CD8-positive, alpha-beta memory T cell (primary cell): ENCODE measurements at places on chromosomes 7 and 10. TPM values are rescaled to one million over a fixed set of nuclear protein-coding genes. Genes with fewer than 3 reads are reported as not detected.

Gene PAX4
- total RNA-seq = not detected

Gene BICC1
- not detected for total RNA-seq

Gene CTAGE8
- 0.77 TPM for total RNA-seq

Gene ITPRID1
- not detected for total RNA-seq

Gene GBX1
- total RNA-seq = not detected

Gene C7orf57
- total RNA-seq = 0.92 TPM

Gene PILRA
- total RNA-seq = 0.84 TPM

Gene MYL10
- not detected for total RNA-seq

GRCh38 chr10:90126256-90126595 lies 424.8 kb downstream of the KIF20B start:
- no peak for DNase-seq

GRCh38 chr7:150401861-150402631 lies 22.9 kb downstream of the ZNF775 start:
- DNase-seq = no peak

GRCh38 chr7:30476459-30477145 lies 2.0 kb downstream of the NOD1 start:
- DNase-seq = no peak

DNA sequence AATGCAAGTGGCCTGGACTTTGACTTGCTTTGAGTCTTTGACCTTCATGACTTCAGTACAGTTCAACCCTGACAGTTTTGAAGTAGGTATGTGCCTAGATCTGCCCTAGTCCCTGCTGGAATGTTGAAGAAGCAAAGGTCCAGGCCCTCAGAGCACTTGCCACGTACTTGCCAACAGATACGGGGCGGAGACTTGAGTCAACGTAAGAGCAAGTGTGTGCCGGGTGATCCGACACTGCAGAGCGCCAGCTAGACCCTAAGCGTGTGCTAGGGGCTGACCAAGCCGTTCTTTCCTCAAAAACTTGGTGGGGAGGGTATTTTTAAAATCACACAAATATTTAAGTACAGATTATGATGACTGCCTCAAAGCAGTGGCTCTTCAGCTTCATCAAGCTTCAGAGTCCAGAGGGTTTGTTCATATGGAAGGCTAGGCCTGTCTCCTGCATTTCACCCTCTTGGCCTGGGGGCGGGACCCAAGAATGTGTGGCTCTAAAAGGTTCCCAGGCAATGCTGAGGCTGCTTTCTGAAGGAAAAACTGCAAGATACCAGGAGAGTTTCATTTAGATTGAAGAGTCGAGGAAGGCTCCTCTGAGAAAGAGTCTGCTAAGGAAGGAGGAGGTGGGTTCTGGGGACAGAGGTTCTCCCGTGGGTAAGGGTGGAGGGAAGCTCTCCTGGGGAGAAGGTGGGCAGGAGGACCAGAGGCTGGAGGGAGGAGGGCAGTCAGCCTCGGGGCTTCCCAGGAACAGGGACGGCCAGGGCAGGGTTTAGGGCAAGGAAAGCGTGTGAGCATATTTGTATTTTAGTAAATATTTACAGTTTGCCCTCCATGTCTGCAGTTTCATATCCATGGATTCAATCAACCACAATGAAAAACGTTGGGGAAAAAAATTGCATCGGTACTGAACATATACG lies 160.3 kb downstream of the EGFR start:
- DNase-seq = no peak

DNA sequence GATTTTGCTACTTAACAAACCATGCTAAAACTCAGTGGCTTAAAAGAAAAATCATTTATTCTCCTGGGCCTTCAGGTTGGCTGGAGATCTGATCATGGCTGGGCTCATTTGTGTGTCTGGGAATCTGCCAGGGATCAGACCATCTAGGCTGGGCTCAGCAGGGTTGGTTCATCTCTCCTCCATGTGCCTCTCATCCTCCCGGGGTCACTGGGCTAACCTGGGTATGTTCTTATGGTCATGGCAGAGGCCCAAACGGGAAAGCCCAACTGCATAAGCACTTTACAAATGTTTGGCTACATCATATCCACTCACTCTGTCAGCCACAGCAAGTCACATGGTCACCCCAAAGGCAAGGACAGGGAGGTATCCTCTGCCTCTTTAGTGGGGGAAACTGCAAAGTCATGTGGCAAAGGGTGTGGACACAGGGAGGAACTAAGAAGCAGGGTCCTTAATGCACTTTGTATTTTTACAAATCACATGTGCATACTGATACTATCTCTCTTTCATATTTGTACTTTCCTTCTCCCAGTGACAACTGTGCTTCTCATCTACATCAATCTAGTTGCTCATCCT lies 231.4 kb downstream of the BUB3 start:
- DNase-seq = no peak

DNA sequence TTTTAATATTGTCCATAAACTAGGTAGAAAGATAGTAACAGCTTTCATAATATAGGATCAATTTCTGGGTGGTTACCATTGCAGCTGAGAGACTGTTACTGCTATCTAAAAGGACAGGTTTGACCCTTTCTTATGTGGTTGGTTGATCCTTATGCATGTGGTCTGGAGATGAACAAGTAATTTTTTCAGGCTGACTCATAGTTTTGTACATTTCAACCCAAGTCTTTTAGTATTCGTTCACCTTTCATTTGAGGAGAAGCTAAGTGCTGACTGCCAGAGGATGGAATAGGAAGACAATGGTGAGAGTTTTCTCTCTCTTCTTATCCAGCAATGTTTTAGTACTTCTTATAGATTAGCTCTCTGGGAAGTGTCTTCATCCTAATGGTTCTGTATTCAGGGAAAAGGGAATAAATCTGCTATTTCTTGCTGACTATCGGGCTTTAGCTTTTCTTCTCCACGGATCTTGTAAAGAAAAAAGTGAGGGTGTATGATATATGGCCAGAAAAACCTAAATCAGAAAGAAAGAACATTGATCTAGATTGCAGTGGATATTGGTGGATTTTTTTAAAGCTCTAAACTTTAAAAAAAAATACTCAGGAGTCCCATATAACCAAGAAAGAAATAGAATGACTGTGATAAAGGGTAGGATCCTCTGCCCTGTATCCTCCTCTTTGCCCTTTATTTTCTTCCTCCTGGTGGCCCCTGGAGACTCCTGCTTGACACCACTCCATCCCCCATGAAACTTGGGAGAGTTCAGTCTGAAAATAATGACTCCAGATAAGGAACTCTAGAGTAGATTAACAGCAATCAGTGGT lies 88.0 kb downstream of the CPED1 start:
- no peak for DNase-seq

DNA sequence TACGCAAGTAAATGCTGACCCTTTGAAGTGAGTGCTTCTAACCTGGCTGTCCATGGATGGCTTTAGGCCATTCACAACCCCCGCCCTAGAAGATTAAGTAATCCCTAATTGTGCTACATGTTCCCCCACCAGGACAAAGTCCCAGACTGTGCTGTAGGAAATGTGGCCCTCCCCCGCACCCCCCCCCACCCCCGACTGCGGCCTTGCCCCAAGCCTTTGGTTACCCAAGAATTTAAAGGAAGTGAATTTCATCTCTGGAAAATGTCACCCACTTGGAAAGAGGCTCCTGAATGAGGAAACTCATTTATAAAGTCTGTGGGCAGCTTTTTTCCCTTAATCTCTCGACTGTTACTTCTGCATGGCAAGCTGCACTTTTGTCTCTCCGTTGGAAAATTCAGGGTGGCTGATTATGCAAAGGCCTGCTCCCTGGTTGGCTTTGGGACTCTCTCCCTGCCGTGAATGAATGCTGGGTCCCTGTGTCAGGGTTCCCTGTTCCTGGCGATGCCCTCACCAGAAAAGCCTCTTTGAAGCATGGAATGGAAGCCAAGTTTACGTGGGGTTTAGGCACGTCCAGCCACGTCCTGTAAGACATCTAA lies 31.4 kb upstream of the AQP1 start:
- DNase-seq = no peak

DNA sequence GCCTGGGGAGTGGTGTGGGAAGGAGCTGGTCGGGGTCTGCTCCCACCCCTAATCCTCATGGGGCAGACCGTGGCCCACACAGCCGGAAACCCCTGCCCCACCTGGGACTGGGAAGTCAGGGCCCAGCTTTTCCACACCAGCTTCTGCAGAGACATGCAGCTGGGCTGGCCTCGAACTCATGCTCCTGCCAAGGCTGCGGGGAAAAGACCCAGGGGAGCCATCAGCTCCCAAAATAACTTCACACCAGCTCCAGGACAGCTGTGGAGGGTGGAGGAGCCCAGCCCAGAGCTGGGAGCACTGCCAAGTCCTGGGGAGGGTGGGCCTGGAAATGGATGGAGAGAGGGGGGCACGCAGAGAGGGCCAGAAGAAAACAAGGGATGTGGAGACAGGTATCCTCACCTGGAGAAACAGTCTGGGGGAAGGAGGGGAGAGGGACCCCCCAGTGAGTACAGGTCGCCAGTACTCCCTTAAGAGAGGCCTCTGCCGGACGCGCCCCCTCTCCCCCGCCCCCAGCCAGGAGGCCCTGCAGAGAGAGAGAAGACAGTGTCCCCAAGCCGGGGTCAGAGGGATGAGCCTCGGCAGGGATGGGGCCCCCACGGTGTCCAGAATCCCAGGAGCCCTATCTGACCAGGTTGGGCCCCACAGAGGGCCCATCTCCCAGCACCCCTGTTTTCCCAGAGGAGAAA lies 11.5 kb upstream of the GRIFIN start:
- no peak for DNase-seq

- DNase-seq = no peak
These were observed 164.6 kb downstream of the PKD1L1 start for GRCh38 chr7:47783456-47784223.

DNA sequence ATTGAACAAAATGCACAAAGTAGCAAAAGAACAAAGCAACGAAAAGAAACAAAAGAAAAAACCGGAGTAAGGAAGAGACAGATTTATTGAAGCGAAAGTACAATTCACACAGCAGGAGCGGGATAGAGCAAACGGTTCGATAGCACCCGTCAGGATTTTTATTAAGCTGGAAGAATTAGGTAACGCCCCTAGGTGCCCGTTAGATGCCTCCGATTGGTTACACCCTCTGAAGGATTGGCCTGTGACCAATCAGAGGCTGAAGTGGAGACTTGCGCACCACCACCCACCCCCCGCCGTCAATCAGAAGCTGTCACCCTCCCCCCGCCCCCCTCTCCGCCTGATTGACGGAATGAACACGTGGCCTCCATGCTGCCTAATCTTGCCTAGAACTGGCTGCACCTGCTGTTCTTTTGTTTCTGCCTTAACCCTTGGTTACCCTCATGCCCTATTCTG lies 16.8 kb downstream of the OCM2 start:
- no peak for DNase-seq

DNA sequence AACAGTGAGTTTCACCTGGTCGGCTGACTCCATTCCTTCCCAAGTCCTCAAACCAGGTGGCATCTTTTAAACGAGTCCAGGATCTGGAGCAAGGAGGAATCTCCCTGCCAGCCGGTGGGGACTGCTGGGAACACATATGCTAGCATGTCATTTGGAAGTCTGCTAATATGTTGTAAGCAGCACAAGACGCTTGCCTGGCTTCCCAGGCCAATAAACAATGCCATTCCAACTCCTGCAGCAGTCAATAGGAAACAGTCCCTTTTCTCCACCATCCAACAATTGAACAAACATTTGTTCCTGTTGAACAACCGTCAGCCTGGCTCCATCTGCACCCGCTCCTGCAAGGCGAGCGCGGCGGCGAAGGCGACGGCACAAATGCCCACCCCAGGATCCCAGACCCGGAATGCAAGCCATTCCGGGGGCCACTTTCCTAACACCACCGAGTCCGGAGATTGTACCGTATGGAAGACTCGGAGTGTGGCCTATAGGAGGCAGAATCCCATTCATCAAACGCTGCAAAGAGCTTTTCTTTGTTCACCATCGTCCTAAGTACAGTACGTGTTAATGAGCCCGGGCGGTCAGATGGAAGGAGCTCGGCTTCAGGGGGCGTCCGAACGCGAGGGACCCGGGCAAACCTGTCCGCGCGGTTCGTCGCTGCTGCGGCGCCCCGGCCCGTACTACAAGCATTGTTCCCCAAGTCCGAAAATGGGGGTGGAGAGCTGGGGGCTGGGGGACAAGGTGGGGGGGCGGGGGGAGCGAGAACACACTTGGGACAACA lies 1.6 kb downstream of the FAM53B start:
- DNase-seq = no peak

- no peak for DNase-seq
These were observed 156.8 kb downstream of the FZD1 start for GRCh38 chr7:91421018-91421417.

DNA sequence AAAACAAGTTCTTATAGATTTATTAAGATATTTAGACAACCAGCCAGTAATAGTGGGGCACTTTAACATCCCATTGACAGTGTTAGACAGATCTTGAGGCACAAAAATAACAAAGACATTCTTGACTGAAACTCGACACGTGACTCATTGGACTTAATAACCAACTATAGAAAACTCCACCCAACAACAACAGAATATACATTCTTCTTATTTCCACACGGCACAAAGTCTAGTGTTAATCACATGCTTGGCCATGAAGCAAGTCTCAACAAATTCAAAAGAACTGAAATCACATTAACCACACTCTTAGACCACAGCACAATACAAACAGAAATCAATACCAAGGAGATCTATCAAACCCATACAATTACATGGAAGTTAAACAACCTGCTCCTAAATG lies 138.1 kb downstream of the ARL5B start:
- DNase-seq = no peak

DNA sequence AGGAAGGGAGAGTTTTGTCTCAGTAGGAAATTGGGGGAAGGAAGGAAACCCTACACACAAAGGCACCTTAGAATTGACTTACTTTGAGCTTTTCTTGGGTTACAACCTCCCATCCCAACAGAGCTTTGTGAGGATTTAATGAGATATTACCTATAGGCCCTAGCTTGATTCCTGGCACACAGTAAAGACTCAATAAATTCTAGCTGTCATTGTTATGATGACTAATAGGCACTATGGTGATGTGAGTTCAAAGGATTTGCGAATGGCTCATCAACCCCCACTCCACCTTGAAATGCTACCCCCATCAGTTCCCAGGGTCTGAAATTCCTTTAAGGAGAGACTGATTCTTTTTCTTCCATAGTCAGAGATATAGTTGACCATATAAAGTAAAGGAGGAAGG lies 67.9 kb upstream of the SMNDC1 start:
- DNase-seq = no peak

DNA sequence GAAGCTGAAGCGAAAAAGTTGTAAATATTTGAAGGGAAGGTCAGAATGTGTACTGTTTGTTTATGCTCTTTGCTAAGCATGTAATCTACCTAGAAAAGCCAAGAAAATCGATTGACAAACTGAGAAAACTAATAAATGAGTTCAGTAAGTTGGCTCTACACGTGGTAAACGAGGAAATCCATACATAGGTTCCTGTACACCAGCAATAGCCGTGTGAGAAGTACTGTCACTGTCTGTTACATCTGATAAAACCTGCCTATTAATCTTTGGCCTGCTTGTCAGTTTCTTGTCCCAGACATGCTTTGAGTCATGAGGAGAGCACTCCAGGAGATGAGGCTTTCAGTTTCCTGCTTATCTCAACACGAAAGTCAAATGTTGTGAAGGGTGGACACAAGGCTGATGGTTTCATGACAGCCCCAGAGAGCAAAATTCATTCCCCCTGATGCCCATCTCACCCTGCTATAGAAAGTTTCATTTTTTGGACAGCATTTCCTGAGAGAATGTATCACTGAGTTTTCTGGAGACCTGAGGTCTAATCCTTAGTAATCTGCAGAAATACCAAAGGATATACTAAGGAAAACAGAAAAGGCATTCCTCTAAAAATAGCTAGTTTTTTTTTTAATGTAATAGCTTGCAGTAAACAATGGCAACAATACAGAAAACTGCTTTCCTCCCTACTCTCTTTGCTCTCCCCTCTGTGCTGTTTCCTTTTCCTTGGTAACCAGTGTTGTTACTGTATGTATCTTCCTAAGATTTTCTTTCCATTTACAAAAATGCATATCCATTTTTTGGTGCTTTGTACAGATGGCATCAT lies 18.8 kb downstream of the BMPR1A start:
- DNase-seq = no peak
